ENCODE measurements at places on chromosomes 1 and 21.

DNA sequence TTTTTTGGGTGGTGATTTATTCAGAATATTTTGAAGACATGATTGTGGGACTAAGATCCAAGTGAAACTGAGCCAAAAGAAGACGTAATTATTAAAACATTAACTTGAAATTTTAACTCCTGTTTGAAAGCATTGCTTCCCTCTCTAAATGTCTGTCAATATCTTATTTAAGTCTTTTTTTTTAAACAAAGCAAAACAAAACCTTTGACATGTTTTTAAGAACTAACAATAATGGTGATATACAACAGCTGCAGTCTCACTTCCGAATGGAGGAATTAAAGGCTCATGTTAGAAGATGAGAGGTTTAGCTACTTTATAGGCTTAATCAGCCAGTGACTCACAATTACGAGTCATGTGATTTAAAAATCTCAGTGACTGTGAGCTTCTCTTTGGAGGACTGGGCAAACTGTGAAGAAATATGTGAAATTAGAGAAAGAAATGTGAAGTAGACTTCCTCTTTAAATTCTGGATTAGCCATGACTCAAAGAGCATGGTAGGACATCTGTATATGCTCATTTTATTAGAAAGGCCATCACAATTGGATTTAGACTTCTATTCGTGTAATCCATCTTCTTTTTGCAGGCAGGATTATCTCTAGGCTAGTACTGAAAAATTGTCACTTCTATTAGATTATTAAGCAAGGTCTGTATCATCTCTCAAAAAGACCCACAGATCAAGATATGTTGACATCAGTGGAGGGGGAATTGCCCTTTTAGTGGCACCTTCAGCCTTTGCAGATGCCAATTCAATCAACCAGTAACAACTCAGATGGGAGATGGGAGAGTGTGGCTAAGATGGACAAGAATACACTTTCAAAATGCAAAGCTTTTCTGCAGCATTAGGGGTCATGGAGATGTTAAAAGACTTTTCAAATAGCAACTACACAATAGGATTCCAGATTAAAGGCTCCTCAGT, 28.7 kb downstream of the KCNA3 start:
- DNase-seq = no peak

DNA sequence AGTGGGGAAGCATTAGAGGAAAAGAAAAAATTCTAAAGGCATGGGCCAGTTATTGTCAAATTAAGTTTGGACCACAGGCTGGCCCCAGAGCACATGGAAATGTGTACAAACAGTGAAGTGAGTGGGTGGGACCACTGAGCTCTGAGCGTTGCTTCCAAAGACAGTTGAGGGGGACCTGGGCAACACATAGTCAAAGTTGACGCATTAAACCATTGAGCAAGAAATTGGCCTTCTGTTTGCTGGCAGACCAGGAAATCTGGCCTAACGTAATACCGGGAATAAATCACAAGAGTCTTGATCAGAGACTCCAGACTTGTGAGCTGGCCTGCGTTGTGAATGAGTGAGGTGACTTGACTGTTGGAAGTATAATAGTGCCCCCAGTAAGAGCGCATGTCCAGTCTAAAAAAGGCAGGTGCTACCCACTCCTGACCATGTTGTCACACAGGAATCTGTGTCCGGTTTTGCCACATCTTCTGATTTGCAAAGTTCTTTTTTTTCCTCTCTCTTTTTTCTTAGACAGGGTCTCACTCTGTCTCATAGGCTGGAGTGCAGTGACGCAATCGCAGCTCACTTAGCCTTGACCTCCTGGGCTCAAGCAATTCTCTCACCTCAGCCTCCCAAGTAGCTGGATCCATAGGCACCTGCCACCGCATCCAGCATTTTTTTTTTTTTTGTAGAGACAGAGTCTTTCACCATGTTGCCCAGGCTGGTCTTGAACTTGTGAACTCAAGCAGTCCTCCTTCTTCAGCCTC, 10.7 kb downstream of the EPHB2 start:
- no peak for DNase-seq

DNA sequence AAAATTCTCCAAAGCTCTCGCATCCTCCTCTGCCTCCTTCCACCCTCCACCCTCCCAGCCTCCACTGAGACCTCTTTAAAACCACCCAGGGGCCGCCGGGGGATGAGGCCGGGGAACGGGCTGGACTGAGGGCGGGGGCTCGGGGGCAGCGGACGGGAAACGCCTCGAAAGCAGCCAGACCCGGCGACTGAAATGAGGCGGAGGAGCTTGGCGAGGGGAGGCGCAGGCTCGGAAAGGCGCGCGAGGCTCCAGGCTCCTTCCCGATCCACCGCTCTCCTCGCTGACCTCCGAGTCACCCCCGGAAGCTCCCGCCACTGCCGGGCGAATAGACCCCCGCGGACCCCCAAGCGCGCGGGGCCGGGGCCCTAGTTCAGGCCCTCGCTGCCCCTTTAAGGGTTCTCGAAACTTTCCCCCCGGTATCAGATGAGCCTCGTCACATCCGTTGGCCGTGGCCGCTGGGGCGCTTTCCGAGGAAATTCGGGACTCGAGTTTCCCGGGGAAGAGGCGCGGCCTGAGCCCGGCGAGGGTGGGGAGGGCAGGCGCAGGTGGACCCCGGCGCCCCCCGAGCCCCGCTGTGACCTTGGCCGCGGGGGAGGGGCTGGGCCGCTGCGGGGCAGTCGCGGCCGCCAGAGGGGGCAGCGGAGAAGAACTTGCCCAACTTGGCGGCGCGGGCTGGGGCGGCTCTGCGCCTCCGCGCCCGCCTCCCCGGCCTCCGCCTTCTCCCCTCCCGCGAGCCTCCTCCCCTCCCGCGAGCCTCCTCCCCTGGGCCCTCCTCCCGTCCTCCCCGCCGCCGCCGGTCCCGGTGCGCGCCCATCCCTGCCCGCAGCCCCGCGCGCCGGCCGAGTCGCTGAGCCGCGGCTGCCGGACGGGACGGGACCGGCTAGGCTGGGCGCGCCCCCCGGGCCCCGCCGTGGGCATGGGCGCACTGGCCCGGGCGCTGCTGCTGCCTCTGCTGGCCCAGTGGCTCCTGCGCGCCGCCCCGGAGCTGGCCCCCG, at the start of gene BACE2:
BACE2 (plus strand) TSS at position 813 of the 995 bp plus-strand sequence; CDS start at position 917, 104 bp downstream.
- peak; percentile 13 for DNase-seq

- DNase-seq = no peak
These were observed 45.3 kb upstream of the CTBS start for GRCh38 chr1:84619383-84620102.

GRCh38 chr1:20080441-20081352, 10.7 kb downstream of the PLA2G5 start:
- DNase-seq = no peak

- DNase-seq = no peak
These were observed 106.4 kb downstream of the NEK7 start for GRCh38 chr1:198263186-198263585.

DNA sequence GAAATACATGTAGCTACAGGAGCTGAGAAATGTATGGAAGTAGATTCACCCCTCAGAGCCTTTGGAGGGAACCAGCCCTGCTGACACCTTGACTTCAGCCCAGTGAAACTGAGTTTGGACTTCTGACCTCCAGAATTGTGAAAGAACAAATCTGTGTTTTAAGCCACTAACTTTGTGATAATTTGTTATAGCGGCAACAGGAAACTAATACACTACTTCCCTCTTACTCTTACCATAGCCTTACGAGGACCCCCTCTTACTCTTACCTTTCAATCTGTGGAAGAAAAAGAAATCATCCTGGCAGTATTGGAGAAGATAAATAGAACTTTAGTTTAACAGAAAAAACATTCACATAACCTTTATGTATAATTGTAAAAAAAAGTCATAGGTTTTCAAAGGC, 353.6 kb upstream of the USP24 start:
- no peak for DNase-seq

- no peak for DNase-seq
These were observed 16.6 kb upstream of the PTP4A2 start for GRCh38 chr1:31954607-31955283.

GRCh38 chr1:11948822-11949458, 14.4 kb downstream of the PLOD1 start:
- no peak for DNase-seq

GRCh38 chr1:6033986-6034749, 11.5 kb upstream of the KCNAB2 start:
- no peak for DNase-seq

GRCh38 chr21:33685613-33686197, 43.4 kb downstream of the ITSN1 start:
- DNase-seq = no peak

DNA sequence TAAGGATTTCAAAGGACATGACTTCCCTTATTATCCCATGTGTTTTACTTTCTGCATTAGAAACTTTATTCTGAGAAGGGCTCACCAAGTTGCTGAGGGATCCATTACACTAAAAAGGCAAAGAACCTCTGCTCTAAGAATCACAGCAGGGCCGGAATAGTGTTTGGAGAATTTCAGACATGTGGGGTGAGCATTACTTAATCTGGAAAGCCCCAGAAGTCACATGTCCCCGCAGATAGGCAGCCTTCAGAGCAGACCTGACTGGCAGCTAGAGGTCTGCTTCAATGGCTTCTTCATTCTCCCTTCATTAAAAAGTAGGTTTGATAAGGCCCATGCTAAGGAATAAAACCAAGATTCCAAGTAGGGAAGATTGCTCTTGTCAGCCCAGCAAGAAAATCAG, 52.6 kb upstream of the RBM15 start:
- no peak for DNase-seq

DNA sequence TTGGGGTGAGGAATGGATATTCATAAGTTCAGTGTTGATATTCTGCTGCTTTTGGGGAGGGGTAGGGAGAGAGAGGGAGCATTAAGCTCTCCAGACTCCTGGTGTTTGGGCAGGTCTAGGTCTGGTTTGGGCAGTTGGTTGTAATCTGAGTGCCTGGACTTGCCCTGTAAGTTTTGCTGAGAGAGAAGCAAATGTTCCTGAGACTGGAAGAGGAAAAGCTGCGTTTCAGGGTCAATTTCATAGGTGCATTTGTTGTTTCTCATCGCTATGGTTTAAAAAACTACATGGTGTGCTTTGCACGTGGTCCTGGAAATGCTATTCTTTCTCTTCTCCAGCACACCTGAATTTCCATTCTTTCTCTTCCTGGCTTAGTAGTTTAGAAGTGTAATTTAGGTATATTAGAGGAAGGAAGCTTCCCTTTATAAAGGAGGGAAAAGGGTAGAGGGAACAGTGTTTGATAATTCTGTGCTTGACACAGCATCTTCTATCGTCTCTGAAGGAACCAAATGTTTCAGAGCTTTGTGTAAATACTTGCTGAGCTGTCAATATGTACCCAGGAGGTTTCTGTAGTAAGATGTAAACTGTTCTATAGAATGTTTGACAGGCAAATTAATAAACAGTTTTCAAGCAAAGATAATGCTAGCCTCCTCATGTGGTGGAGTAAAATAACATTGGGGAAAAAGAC, 6.3 kb downstream of the ARID1A start:
- no peak for DNase-seq

DNA sequence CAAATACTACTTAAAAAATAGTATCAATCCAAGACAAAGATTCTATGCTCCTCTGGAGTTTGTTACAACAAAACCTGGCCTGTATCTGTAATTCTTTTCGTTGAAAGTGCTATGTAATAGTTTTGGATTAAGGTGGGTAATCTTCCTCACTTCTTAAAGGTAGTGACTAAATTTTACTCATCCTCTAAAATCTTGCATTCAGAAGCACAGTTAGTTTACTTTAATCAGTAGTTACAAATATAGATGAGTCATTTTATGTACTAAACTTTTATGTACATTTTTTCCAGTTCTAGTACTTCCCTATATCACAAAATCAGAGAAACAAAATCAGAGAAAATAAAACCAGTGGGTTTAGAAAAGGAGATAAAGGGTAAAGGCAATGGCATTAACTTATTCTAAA, 51.3 kb downstream of the ZNHIT6 start:
- no peak for DNase-seq

Measured in DMS 273 treated with DMSO at 0.1 percent for 48 hours (cell line).